ENCODE measurements at places on chromosomes 16 and 17.

DNA sequence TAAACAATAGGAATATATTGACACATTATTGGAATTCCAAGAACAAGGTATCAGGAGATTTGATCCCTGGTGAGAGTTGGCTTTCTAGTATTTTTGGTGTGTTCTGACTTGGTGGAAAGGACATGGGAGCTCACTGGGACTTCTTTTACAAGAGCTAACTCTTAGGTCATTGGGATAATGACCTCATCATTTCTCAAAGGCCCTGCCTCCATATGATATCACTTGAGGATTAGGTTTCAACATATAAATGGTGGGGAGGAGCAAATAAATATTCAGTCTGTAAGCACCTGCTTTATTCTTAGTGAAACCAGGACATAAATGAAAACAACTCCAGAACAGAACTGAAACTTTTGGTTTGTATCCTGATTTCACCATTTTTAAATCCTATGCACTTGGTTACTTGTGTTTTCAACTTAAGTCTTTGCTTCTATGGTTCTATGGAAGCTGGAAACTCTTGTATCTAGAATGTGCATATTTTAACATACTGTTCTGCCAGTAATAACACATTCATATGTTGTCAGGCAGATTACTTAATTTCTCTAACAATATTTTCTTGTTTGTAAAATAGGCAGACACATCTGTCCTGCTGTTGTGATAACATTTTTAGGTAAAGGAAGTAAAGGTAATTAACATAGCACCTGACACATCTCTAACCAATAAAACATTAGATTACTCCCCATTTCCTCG, 1527.7 kb upstream of the CDH8 start:
- DNase-seq: no peak

DNA sequence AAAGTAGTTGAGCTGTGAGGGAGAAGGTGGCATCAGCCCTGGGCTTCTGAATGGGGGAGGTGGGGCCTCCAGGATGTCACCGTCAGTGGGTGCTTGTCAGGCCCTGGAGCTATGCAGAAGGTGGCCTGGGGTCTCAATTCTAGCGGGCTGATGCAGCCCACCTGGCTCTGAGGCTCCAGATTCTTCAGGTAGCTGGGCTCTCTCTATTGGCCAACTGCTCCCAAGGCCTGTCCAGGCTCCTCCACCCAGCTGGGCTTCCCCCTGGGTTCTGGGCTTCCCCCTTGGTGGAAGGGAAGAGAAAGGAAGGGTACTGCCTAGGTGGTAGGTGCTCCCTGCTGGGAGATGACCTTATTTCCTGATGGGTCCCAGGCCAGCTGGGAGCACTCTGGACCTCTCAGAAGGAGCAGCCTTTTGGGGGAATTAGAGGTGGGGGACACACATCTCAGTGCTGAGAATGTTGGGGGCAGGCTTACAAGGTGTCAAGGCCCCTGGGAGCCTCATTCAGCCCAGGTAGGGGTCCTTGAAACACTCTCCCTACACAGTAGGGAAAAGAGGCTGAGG, 1728.3 kb downstream of the TP53TG3F start:
- no peak for DNase-seq

- DNase-seq: peak; percentile 12
Observed at GRCh38 chr17:31857920-31858641, 963 bp downstream of the COPRS start.

GRCh38 chr17:17638467-17638866, 42.8 kb upstream of the RAI1 start:
- DNase-seq: no peak

DNA sequence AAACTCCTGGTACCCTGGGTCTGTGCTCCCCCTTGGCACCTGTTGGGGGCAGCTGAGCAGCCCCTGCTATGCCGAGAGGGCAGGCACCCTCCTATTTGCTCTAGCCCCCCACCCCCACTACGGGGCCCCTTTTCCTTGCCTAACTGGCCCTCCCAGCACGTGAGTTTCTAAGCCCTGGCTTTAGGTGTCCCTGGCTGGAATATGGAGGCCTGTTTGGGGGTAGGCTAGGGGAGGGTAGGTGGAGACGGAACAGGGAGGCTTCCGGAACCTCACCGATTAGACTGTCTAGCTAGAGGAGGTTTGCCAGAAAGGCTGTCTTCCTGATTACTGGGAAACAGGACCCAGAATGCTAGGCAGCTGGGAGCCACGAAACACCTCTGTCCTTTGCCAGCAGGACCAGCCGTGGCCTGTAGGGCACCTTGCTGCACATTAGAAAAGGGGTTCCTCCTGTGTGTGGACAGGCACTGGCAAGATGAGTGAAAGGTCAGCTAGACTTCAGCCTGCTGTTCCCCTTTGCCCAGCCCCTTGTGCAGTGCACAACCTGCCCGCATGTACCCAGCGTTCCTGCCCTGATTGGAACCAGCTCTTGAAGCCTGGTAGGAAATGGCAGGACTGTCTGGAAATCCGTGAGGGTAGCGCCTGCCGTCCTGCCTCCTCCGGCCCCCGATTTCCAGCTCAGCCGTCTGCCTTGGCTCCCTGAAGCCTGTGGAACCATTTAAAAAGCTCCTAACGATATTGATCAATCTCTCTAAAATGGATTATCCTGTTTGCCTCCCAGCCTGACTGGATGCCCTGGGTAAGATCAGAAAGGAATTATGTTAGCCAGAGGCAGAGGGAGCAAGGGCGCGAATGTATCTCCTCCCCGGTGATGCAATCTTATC, 83.4 kb upstream of the GSE1 start:
- DNase-seq: no peak

DNA sequence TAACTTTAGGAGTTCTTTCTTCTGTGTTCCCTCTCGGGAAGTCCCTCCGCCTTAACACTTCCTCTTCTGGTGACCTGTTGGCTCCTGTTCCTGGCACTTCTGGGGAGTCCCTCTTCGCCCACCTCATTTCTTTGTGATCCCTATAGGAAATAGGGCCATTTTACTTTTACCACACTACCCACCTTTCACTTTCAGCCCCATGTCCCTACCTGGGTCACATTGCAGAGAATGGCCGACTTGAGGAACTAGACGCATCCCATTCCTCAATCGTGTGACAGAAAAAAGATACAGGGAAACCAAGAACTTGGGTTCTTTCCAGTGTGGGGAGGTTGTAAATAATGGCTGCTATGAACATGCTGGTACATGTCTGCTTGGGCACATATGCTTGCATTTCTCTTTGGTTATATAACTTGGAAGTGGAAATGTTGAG, 6.6 kb downstream of the IL21R start:
- no peak for DNase-seq

GRCh38 chr16:71542377-71542776, 16.2 kb downstream of the CHST4 start:
- DNase-seq: peak; percentile 28

DNA sequence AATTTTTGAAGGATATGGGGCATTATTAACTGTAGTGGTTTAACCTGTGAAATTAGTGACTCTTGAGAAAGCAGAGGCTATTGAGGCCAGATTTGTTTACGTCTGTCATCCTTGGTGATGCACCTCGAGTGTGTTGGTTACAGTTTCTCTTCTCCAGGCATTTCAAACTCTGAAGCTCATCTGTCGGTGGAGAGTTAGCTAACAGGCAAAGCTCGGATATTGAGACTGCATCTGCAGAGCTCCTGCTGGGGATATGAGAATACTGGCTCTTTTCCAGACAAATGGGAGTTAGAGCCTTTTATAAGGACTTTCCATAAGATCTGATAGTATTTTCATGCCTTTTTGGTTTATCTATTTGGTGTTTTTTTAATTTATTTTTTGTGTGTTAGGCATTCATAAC, 6.7 kb downstream of the CLEC16A start:
- peak; percentile 35 for DNase-seq

GRCh38 chr17:81561494-81561885, 9.3 kb upstream of the FAAP100 start:
- peak; percentile 55 for DNase-seq

- no peak for DNase-seq
Observed at GRCh38 chr16:57830890-57831484, 28.7 kb upstream of the KIFC3 start.

GRCh38 chr17:66415366-66416206, 113.2 kb downstream of the PRKCA start:
- no peak for DNase-seq

GRCh38 chr17:1491443-1492248, 840 bp downstream of the MYO1C start:
- no peak for DNase-seq

GRCh38 chr17:412211-413015, 59.8 kb upstream of the RPH3AL start:
- DNase-seq: peak; percentile 48

DNA sequence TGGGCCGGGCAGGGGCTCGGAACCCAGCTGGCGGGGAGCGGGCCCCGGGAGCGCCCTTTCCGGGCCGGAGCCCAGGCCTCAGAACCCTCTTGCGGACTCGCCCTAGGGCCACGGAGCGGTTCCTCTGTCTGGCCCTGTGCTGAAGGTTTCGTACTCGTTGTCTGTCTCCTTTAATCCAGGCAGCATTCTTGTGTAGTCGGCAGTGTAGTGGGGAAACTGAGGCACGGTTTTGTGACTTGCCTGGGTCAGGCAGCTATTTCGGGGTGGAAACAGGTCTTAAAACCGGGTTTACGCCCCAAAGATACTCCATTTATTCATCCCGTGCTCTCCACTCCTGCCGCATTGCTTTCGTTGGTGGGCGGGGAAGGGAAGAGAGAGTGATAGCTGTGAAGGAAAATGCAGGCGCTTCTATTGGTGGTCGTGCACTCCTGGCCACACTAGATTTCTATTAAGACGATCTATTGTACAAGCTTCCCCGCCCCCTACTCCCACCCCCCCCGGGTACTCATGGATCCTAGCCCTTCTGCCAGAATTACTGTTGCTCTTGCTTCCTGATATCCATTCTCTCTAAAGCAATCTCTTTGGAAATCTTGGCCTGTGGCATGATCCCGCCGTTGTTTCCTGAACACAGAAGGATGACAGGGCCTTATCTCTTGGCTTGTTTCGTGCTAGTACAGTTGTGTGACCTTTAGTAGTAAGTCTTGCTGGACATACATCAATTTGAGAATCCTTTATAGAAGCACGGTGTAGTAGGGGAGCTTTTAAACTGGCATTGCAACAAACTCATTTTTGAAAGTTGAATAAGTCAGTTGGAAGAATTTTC, 751 bp downstream of the DCAF7 start:
- peak; percentile 26 for DNase-seq

GRCh38 chr17:72631949-72632684, 460.4 kb downstream of the SLC39A11 start:
- no peak for DNase-seq

GRCh38 chr17:40190197-40191021, 13.1 kb downstream of the RAPGEFL1 start:
- no peak for DNase-seq

Measured in amniotic epithelial cell (primary cell).